Cardiac muscle cell (in vitro differentiated cells and primary cell): ENCODE measurements at places on chromosomes 12 and 14.

GRCh38 chr12:14185427-14186192 lies 179.9 kb upstream of the ATF7IP start:
- DNase-seq, result peak; percentile 73

DNA sequence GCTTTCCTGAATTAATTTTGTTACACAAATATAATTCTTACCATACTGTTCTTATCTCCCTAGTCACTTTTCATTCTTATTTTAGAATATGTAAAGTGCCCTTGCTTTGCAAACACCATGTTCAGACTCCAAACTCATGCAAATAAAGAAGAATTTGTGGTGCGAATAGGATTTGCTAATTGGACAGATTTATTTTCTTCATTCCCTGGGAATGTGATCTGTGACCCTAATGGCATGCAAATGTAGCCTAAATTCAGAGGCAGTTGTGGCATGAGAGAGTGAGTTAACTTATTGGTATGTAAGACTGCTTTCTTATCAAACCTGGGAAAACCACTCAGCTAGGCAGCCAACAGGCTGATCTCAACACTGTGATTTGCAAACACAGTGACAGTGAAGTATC lies 10.0 kb downstream of the CAPZA3 start:
- DNase-seq, result peak; percentile 92

GRCh38 chr12:40742041-40742440 lies 49.8 kb downstream of the CNTN1 start:
- no peak for DNase-seq

GRCh38 chr12:14845350-14845750 lies 2.0 kb upstream of the ART4 start:
- DNase-seq, result peak; percentile 76

- DNase-seq, result peak; percentile 64
Measured at GRCh38 chr14:69460093-69460701, 24.3 kb upstream of the PLEKHD1 start.

- no peak for DNase-seq
Measured at GRCh38 chr12:129193263-129193871, 340.1 kb downstream of the GLT1D1 start.
